ENCODE measurements at places on chromosomes 6 and 20.

- no peaks in the 10 kb centered on the region for H3K36me3 ChIP-seq
- H3K4me3 ChIP-seq: no peak overlapping the region
- no peak overlapping the region for H3K27ac ChIP-seq
- peaks cover 2% of the 10 kb centered on the region for H3K27me3 ChIP-seq
- H3K4me1 ChIP-seq: peaks cover 9% of the 10 kb centered on the region
- no peak for DNase-seq
Observed at GRCh38 chr6:42028234-42029061, 21.9 kb upstream of the TAF8 start.

DNA sequence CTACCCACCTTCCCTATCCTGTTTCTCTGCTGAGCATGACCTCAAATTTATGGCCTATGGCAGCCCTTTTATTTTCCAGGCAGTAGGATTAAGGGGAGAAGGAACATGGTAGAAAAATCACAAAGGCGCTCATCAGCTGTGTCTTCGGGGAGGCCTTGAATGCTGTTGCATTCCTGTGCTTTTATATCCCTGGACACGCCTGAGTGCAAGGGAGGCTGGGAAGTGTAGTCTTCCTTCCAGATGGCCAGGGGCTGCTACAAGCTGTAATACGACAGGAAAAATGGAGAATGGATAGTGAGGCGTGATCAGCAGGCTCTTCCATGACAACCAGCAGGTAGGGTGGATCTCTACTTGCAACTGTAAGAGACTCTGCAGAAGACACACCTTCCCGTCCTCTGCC lies 210.9 kb upstream of the GGTLC1 start:
- no peak overlapping the region for H3K27ac ChIP-seq
- no peaks in the 10 kb centered on the region for H3K27me3 ChIP-seq
- no peaks in the 10 kb centered on the region for H3K36me3 ChIP-seq
- peaks cover 3% of the 10 kb centered on the region for H3K4me1 ChIP-seq
- no peak overlapping the region for H3K4me3 ChIP-seq

GRCh38 chr6:43687079-43687436 lies 533 bp downstream of the MRPS18A start:
- peak overlapping the region; percentile 83 for H3K27ac ChIP-seq
- no peaks in the 10 kb centered on the region for H3K36me3 ChIP-seq
- H3K4me1 ChIP-seq: peaks cover 17% of the 10 kb centered on the region
- peak overlapping the region; percentile 98 for H3K4me3 ChIP-seq
- H3K27me3 ChIP-seq: peaks cover 3% of the 10 kb centered on the region
- DNase-seq: no peak

- no peak for DNase-seq
- no peaks in the 10 kb centered on the region for H3K36me3 ChIP-seq
- peaks cover 30% of the 10 kb centered on the region for H3K4me1 ChIP-seq
- H3K27ac ChIP-seq: no peak overlapping the region
- H3K4me3 ChIP-seq: no peak overlapping the region
Observed at GRCh38 chr20:62587757-62588402, 54.4 kb upstream of the SLCO4A1 start.

DNA sequence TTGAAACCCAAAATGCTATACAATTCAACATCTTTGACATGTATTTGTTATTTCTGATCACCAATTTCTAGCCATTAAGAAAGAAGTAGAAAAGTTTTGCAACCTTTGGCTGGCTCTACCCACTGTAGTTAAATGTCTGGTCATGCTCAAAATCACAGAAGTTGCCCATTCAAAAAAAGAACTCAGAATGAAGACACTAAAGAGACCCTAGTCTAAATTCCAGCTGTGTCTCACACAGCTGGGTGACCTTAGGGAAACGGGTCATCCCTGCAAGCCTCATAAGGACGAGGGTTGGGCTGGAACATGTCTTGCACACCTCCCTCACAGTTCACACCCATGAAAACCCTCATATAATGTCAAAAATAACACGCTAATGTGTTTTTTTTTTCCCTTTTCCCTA lies 10.3 kb downstream of the FOXQ1 start:
- peaks cover 3% of the 10 kb centered on the region for H3K27me3 ChIP-seq
- no peak for DNase-seq
- H3K36me3 ChIP-seq: peaks cover 6% of the 10 kb centered on the region
- H3K4me1 ChIP-seq: no peaks in the 10 kb centered on the region
- no peak overlapping the region for H3K27ac ChIP-seq

DNA sequence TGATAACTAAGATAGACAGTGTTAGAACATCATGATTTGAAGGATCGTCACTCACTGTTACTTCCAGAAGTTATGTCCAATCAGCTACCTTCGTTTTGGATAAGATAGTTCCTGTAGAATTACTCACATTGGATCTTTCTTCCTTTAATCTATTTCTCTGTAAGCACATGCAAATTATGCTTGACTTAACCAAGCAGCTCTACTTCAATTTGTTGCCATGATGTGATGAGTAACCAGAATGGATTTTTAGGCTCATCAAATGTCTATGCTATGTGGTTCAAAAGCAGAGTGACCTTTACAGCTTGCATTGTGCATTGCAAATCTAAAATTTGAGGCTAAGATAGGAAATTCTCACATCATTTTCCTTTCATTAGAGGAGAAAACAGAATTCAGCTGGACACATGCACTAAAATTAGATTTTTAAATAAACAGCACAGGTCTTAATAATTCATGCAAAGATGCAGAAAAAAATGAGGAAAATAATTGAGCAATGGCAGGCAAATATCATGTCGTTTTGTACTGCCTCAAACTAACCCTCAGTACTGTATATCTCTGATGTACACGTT lies 76.7 kb upstream of the ZFP64 start:
- H3K4me1 ChIP-seq: peaks cover 56% of the 10 kb centered on the region
- DNase-seq: no peak
- H3K27me3 ChIP-seq: peaks cover 5% of the 10 kb centered on the region
- H3K27ac ChIP-seq: peak overlapping the region; percentile 98
- no peaks in the 10 kb centered on the region for H3K36me3 ChIP-seq
- no peak overlapping the region for H3K4me3 ChIP-seq

DNA sequence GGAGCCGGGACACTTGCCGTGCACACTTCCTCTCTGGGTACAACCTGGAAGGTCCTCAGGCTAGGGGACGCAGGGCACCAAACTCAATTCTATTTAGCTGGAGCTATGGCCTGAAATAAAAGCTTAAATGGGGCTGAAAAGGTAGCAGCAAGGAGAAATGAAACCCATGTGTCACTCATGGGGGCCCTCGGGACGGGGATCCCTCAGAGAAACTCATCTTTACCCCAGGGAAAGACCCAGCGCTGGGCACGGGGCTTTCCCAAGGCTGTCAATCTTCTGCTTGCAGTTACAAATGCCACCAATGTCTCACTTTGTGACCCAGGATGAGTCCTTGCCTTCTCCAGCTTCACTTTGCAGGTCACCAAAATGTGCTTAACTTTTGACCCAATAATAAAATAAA lies 16.5 kb downstream of the SNAI1 start:
- H3K4me1 ChIP-seq: peaks cover 5% of the 10 kb centered on the region
- DNase-seq: no peak
- no peak overlapping the region for H3K27ac ChIP-seq
- no peaks in the 10 kb centered on the region for H3K36me3 ChIP-seq
- no peak overlapping the region for H3K4me3 ChIP-seq

DNA sequence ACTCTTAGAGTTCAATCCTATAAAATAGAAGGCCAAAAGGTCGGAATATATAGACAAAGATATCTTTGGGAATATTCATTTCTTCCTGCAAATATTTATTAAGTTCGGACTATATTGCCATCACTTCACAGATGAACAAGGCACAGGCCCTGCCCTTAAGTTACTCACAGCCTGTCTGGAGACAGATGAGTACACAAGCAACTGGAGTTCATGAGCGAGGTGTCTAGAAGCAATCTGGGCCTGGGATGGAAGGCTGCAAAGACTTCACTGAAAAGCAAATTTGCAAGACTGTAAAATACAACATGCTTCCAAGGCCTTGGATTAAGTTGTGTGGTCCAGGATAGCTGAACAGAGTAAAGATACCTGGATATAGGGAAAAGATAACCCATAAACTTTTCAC lies 56.7 kb upstream of the CEP85L start:
- peaks cover 5% of the 10 kb centered on the region for H3K27me3 ChIP-seq
- peaks cover 4% of the 10 kb centered on the region for H3K36me3 ChIP-seq
- DNase-seq: no peak
- H3K4me3 ChIP-seq: peak overlapping the region; percentile 55
- peaks cover 38% of the 10 kb centered on the region for H3K4me1 ChIP-seq
- H3K27ac ChIP-seq: peak overlapping the region; percentile 95

- peaks cover 1% of the 10 kb centered on the region for H3K27me3 ChIP-seq
- no peak for DNase-seq
- peaks cover 4% of the 10 kb centered on the region for H3K4me1 ChIP-seq
- no peak overlapping the region for H3K4me3 ChIP-seq
Observed at GRCh38 chr20:9408422-9409300, 105.7 kb upstream of the LAMP5 start.

- H3K4me3 ChIP-seq: peak overlapping the region; percentile 94
- no peaks in the 10 kb centered on the region for H3K36me3 ChIP-seq
Observed at GRCh38 chr6:87702589-87702945, 534 bp upstream of the AKIRIN2 start.

DNA sequence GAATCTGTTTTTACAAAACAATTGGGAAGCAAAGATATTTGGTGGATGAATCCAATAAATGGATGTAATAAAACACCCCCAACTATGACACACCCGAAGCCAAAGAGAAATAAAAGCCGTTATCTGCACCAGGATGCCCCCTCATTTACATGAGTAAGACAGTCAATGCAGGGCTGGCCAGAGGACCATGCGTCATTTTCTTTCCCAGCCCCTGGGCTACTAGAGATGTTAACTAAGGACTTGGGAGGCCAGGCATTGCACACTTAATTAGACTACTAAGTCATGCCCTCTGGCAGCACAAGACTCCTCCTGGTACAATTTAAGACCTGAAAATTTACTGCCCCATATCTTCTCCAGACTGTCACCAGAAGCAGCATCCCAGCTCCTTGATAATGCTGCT lies 3.2 kb downstream of the LEMD2 start:
- peak overlapping the region; percentile 48 for H3K27ac ChIP-seq
- no peak for DNase-seq
- no peaks in the 10 kb centered on the region for H3K36me3 ChIP-seq
- H3K27me3 ChIP-seq: peaks cover 7% of the 10 kb centered on the region
- peak overlapping the region; percentile 68 for H3K4me3 ChIP-seq

DNA sequence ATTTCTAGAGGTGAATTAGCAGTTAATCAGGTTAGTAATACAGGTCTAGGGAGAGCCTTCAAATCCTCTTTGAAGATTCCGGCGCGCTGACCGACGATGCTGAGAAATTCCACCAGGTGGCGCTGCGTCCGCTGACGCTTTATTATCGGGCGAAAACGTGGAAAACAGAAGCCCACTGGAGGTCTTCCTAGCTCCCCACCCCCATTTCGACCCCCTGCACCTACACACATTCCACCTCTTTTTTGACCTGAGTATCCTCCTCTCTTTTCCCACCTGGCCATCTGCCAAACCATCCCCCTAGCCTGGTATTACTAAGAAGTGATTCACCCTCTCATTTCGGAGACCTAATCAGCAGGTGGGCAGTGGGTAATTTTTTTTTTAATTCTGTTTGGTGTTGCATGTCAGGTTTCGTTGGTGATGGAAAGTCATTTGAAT lies 65.4 kb upstream of the RIN2 start:
- H3K4me3 ChIP-seq: no peak overlapping the region
- peaks cover 3% of the 10 kb centered on the region for H3K27me3 ChIP-seq
- peaks cover 5% of the 10 kb centered on the region for H3K36me3 ChIP-seq
- peaks cover 19% of the 10 kb centered on the region for H3K4me1 ChIP-seq
- DNase-seq: peak; percentile 82

GRCh38 chr6:147950623-147950987 lies 392.0 kb upstream of the SASH1 start:
- H3K27me3 ChIP-seq: peaks cover 3% of the 10 kb centered on the region
- no peaks in the 10 kb centered on the region for H3K36me3 ChIP-seq
- H3K4me3 ChIP-seq: no peak overlapping the region

- H3K27me3 ChIP-seq: peaks cover 23% of the 10 kb centered on the region
- H3K27ac ChIP-seq: peak overlapping the region; percentile 76
- DNase-seq: peak; percentile 39
Observed at GRCh38 chr6:29631209-29631810, 1.7 kb downstream of the GABBR1 start.

DNA sequence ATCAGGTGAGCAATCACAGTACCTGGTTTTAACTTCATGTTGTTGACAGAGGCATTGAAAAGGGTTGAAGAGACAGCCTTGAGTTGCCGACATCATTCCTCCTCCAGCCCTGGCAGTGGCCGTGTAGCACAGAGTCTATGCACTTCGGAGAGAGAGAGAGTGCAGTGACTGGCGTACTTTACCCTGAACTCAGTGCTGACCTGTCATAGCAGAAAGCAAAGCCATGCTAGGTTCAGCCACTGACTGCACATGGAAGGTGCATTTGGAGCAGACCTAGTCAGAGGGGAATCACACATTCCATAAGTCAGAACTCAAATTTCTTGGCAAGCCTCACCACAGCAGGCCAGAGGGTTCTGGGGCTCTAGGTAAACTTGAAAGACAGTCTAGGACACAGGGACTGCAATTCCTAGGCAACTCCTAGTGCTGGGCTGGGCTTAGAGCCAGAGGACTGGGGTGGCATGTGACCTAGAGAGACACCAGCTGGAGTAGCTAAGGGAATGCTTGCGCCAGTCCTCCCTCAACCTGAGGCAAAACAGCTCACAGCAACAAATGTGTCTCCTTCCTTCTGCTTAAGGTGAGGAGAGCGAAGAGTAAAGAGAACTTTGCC lies 69.1 kb downstream of the ELOVL4 start:
- DNase-seq: no peak
- H3K36me3 ChIP-seq: peaks cover 4% of the 10 kb centered on the region
- no peaks in the 10 kb centered on the region for H3K4me1 ChIP-seq
- no peak overlapping the region for H3K4me3 ChIP-seq

DNA sequence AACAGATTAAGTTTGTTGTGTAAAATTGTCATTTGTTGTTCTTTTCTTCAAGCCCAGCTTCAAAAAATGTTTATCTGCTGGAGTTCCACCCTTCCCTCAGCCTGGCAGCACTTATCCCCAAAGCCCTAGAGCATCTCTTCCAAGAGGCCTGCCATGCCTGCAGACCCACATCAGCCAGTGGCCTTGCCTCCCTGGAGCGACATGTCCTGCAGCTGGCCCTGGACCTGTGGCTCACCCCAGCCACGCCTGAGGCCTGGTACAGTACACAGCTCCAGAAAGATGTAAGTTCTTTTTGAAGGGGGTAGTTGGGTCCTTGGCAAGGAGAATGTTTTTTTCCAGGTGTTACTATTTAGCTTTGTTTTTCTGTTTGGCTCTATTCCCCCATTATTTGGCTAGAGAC lies 124.8 kb downstream of the CD164 start:
- H3K4me3 ChIP-seq: no peak overlapping the region
- no peak overlapping the region for H3K27ac ChIP-seq
- no peak for DNase-seq
- no peaks in the 10 kb centered on the region for H3K36me3 ChIP-seq
- peaks cover 2% of the 10 kb centered on the region for H3K4me1 ChIP-seq
- no peaks in the 10 kb centered on the region for H3K27me3 ChIP-seq

GRCh38 chr6:101640131-101640530 lies 246.6 kb downstream of the GRIK2 start:
- H3K36me3 ChIP-seq: no peaks in the 10 kb centered on the region
- H3K4me1 ChIP-seq: peaks cover 3% of the 10 kb centered on the region
- H3K27me3 ChIP-seq: no peaks in the 10 kb centered on the region
- DNase-seq: no peak
- no peak overlapping the region for H3K4me3 ChIP-seq
- H3K27ac ChIP-seq: no peak overlapping the region

Data from glutamatergic neuron (in vitro differentiated cells).